ENCODE measurements at places on chromosomes 4 and X. TPM values are rescaled to one million over a fixed set of nuclear protein-coding genes. Genes with fewer than 3 reads are reported as not detected.

BCORL1 gene
- 4.1 TPM for total RNA-seq

TCEAL6 gene
- total RNA-seq = not detected

VCX3A gene
- total RNA-seq = not detected

DNA sequence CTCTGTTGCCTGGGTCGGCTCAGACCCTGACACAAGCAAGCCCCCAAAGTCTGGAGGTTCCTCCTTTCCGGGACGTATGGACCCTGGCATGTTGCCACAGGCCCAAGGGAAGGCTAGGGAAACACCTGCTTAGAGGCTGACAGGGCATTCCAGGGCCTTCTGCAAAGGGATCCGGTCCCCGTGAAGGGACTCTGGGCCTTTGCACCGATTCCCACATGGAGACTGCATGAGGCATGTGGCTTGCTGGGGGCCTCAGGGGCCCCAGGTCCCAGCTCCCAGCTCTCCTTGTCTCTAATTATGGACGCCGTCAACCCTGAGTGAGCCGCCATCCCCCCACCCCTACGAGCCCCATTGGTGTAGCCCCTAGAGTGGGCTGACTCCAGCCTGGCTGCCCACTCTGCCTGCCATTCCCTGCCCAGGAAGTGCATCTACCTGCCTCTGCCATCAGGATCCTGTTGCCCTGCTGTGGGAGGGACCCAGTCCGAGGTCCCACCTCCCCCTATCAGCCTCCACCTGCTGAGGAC is 4.2 kb upstream of the RGS12 start:
- H3K4me1 ChIP-seq = peaks cover 9% of the 10 kb centered on the region
- peaks cover 6% of the 10 kb centered on the region for H3K27me3 ChIP-seq
- no peaks in the 10 kb centered on the region for H3K36me3 ChIP-seq
- no peak overlapping the region for H3K4me3 ChIP-seq
- DNase-seq = no peak

GRCh38 chr4:84683064-84683850 is 100.3 kb downstream of the CDS1 start:
- peaks cover 14% of the 10 kb centered on the region for H3K27me3 ChIP-seq
- peaks cover 8% of the 10 kb centered on the region for H3K4me1 ChIP-seq
- H3K27ac ChIP-seq = no peak overlapping the region
- no peak for DNase-seq
- no peaks in the 10 kb centered on the region for H3K36me3 ChIP-seq
